Activated CD8-positive, alpha-beta memory T cell treated with anti-CD3 and anti-CD28 coated beads for 1 hour (primary cell): ENCODE measurements at places on chromosomes 3 and 15.

GRCh38 chr3:186102687-186103086 is 6.2 kb downstream of the ETV5 start:
- DNase-seq: no peak

DNA sequence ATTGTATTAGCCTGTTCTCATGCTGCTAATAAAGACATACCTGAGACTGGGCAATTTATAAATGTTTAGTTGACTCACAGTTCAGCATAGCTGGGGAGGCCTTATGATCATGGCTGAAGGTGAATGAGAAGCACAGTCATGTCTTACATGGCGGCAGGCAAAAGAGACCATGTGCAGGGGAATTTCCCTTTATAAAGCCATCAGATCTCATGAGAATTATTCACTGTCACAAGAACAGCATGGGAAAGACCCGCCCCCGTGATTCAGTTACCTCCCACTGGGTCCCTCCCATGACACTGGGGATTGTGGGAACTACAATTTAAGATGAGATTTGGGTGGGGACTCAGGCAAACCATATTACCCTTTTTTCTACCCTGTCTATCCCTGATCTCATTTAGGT is 51.5 kb upstream of the MYZAP start:
- no peak for DNase-seq

- DNase-seq: no peak
Observed at GRCh38 chr15:98177966-98178592, 217.6 kb downstream of the ARRDC4 start.

DNA sequence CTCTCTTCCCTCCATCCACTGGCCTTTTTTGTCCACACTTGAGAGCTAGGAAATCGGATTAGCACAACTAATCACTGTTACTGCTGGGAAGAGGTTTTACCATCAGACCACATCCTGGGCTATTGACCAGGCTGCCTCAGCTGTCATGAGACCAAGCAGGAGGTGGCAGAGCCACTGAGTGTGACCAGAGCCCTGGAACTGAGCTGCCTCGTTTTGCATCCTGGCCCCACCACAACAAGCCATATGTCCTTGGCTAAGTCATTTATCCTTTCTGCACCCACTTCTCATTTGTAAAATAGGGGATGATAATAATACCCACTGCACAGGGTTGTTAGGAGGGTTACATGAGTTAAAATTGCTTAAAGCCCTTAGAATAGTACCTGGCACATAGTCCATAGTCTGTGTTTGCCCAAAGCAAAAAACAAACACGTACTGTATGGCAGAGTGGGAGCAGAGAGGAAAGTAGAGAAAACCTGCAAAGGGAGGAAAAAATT is 34.1 kb downstream of the TMEM158 start:
- no peak for DNase-seq

- DNase-seq: no peak
Observed at GRCh38 chr3:141330718-141331376, 37.5 kb upstream of the ZBTB38 start.

GRCh38 chr3:60932170-60932569 is 319.1 kb downstream of the FHIT start:
- no peak for DNase-seq

GRCh38 chr15:39651881-39652280 is 71.0 kb downstream of the THBS1 start:
- DNase-seq: no peak

- no peak for DNase-seq
Observed at GRCh38 chr15:70083946-70084345, 13.8 kb downstream of the TLE3 start.

GRCh38 chr3:44513513-44513912 is 36.0 kb upstream of the ZNF445 start:
- DNase-seq: no peak

DNA sequence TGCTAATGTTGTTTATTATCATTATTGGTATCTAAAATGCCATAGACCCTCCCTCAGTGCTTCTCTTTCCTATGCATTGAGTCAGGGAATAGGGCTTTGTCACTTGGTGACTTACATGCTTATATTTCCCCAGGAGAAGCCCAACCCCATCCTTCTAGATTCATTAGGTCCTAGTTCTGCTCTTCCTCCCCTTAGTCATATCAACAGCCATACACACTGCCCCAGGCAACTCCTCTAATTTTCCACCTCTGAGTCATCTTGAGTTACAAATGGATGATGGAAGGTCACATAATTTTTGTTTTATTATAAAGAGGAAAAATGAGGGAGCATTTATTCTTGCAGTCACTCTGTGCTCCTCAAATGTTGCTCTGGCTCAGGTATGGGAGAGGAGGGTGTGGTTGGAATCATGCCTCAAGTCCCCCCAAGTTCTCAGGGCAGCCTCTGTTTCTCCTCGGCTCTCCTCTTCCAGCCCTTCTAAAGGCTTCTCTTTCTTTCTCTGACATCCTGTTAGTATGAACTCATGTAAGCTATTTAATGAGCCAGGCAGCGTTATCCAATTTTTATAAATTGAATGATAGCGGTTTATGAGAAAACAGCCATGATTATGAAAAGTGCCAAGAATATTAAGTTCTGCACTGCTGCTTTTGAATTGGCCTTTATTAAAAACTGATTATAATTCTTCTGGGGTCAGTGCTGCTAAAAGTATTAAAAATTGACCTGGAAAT is 45.6 kb upstream of the FSTL1 start:
- no peak for DNase-seq

- no peak for DNase-seq
Observed at GRCh38 chr3:93981649-93982048, 1.7 kb downstream of the ARL13B start.

GRCh38 chr15:40307421-40308211 is at the start of gene PLCB2:
Gene PLCB2 (minus strand): TSS chr15:40307935. CDS start chr15:40307672, 263 bp downstream.
- DNase-seq: peak; percentile 49

DNA sequence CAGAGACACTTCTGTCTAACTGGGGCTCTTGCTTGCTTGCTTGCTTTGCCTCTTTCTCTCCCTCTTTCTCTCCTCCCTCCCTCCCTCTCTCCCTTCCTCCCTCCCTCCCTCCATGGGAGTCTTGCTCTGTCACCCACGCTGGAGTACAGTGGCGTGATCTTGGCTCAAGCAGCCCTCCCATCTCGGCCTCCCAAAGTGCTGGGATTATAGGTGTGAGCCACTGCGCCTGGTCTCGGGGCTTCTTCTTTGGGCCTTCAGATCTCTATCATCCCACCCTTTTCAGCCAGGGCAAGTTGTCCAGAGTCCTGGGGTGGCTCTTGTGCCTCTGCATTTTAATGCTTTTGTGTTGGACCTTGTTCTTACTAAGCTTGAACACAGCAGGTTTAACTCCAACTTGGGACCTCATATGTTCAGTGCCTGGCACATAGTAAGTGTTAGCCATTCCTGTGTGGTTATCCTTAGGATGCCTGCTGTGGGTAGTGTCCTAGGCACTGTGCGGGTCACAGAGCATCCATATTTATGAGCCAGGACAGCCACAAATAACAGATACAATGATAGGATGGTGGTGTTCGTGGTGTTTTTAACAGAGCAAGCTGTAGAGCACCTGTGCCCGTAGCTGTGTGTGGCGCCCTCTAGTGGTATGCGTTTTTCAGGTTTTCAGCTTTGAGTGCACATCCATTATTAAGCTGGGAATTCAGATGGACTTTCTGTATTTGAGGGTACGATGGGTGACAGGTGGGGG is 75.1 kb downstream of the CCK start:
- DNase-seq: peak; percentile 38

DNA sequence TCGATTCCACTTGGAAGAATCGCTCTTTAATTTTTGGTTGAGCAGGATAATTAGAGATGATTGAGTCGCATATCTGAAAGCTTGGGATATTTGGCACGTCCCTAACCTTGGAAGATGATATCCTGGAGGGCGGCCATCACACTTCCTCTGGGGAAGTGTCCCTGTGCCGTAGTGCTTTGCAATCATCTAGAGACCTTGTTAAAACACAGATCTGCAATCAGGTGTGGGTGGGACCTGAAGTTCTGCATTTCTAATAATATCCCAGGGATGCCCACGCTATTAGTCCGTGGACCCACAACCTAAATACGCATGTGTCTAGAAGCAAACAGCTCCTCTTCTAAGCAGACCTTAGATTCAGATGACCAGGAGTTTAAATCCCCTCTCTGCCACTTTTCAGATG is 20.5 kb downstream of the MYO1E start:
- DNase-seq: no peak

- no peak for DNase-seq
Observed at GRCh38 chr3:187286467-187287059, 5.0 kb downstream of the MASP1 start.

- no peak for DNase-seq
Observed at GRCh38 chr3:35646081-35646480, 6.8 kb downstream of the ARPP21 start.

DNA sequence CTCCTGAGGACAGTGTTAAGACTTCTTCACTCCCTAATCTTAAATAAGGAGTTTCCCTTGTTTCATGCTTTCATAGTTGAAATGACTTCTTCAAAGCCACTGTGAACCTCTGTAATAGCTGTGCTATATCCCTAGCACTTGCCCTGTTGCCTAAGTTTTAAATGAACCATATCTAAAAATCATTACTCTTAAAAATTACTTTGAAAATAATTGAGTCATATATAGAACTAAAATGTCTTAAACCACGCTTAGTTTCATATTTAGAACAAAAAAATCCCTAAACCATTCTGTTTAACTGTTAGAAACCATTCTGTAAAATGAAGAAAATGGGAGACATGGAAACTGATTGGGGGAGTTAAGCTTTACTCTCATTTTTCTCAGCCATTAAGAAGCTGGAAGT is 29.8 kb downstream of the DNAJC19 start:
- no peak for DNase-seq

- no peak for DNase-seq
Observed at GRCh38 chr3:53489787-53490458, 4.5 kb upstream of the CACNA1D start.

DNA sequence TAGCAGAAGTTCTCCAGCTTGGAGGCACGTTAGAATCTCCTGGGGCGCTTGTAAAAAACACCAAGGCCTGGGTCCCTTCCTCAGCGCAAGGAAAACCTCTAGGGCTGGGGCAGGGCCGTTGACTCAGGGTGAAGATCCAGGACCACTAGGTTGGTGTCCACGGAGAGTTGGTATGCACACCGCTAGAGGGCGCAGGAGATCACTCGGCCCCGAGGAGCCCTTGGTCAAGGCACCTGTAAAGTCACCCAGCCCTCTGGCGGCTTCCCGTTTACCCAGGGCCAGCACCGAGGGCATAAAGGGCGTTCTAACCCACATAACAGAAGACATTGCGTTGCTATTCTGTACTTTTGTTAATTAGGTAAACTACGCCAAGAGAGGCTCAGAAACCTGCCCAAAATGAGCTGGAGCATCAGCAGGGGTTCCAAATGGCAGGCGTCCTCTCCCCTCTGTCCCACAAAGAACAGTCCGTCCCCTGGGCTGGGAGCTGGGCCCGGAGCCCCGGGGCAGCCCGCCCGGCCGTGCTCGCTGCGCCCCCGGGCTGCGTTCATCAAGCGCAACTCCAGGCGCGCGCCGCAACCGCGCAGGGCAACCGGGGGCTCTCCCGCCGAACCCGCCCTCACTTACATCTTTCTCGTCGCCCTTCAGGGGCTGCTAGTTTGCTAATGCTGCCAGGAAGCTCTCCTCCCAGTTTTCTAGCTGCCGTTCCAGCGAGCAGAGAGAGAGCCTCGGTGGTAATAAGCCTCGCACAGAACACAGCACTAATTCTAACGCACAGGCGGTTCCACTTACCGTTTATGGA is 332.1 kb downstream of the ARRDC4 start:
- DNase-seq: peak; percentile 1

DNA sequence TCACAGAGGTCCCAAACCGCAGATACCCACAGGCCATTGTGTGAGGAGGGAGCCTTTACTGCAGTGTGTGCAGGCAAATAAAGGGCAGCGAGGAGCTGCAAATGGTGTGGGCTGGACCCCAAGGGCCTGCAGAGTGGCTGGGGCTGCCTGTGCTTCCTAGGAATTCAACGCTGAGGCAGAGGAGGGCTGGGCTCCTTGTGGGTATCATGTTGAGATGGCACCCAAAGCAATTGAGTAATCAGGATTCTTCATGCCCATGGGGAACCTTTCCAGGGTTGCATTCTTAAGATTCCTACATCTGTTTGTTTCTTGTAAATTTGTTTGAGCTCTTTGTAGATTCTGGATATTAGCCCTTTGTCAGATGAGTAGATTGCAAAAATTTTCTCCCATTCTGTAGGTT is 85.4 kb upstream of the LIPC start:
- DNase-seq: no peak

GRCh38 chr3:186630950-186631641 is 9.1 kb upstream of the FETUB start:
- DNase-seq: no peak

GRCh38 chr3:139797724-139798343 is 120.1 kb upstream of the NMNAT3 start:
- no peak for DNase-seq

GRCh38 chr3:110925798-110926197 is 145.8 kb upstream of the NECTIN3 start:
- no peak for DNase-seq

DNA sequence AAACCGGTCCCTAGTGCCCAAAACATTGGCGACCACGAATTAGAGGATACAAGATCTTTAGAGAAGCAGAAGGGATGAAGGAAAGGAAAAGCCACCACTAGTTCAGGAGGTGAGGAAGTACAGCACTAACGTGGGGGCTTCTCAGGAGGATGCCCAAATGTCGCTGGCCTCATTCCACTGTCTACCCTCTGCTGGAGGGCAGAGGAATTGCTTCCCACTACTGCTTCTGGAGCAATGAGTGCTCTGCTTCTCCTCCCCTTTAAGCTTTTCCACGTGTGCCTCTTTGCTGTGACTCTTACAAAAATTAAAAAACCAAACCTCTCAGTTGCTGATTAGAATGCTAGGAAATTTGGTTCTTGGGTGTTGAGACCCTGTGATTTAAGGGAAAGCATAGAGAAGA is 281.3 kb downstream of the CLSTN2 start:
- DNase-seq: no peak

DNA sequence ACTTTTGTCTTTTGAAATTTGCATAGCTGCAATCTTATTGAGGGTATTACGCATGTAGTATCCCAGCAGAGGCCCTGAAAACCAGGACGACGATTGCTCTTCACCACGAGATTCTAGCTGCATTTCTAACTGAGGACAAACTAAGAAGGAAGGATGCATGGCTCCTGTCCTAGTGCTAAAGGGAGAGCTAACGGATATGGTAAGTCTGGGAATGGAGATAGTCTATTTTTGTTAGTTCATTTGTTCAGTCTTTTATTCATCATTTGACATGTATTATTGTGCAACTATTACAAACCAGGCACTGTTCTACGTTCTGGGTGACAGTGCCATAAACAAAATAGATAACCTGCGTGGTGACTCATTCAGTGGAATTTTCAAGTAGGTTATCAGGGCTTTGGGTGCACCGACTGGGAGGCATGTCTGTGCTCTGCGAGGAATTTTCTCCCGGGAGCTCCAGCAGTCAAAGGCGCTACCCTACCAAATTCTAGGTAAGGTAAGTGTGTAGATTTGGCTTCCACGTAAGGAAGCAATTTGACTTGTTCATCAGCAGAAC is 51.9 kb upstream of the ETV5 start:
- no peak for DNase-seq

GRCh38 chr3:102189541-102189940 is 245.3 kb upstream of the ZPLD1 start:
- DNase-seq: no peak

GRCh38 chr3:44596621-44597020 is 11.9 kb downstream of the ZNF660 start:
- DNase-seq: no peak

GRCh38 chr3:144237351-144237750 is 265.7 kb downstream of the DIPK2A start:
- no peak for DNase-seq
